A549 treated with CpdA at 1 μM for 4 hours (cell line): ENCODE measurements at places on chromosomes 5 and 9. TPM values are rescaled to one million over a fixed set of nuclear protein-coding genes. Genes with fewer than 3 reads are reported as not detected.

Gene HEXB
- total RNA-seq, result 120 to 126 TPM (median 125 TPM) in 5 replicates

Gene SLC25A2
- not detected in 5 replicates for total RNA-seq

Gene SPAAR
- total RNA-seq, result not detected in 5 replicates

Gene GRM6
- total RNA-seq, result not detected in 5 replicates

Gene PCDHGA6
- total RNA-seq, result 0.13 to 0.28 TPM (median 0.22 TPM) in 5 replicates

Gene SV2C
- not detected in 5 replicates for total RNA-seq

Gene COL23A1
- total RNA-seq, result not detected in 5 replicates

Gene PRRX2
- 2.8 to 7.2 TPM (median 6.5 TPM) in 5 replicates for total RNA-seq

Gene FOXE1
- 3.4 to 4.2 TPM (median 3.8 TPM) in 5 replicates for total RNA-seq

Gene ADAMTS16
- 1.5 to 1.7 TPM (median 1.7 TPM) in 5 replicates for total RNA-seq

Gene IFNA13
- total RNA-seq, result not detected in 5 replicates

Gene TRIM52
- 6.0 to 8.3 TPM (median 6.6 TPM) in 5 replicates for total RNA-seq

Gene ANKRD31
- total RNA-seq, result 0.03 to 0.12 TPM (median 0.07 TPM) in 5 replicates

Gene PCDHB2
- 2.7 to 5.4 TPM (median 3.7 TPM) in 5 replicates for total RNA-seq

Gene ZNF346
- total RNA-seq, result 10.1 to 13.0 TPM (median 11.9 TPM) in 5 replicates

Gene ABL1
- total RNA-seq, result 40.4 to 54.3 TPM (median 49.3 TPM) in 5 replicates

Gene TMEM232
- total RNA-seq, result 0.10 to 0.35 TPM (median 0.31 TPM) in 3 of 5 replicates, not detected in the others

Gene CAAP1
- 15.5 to 24.1 TPM (median 16.1 TPM) in 5 replicates for total RNA-seq

Gene GABRA6
- total RNA-seq, result not detected in 5 replicates

Gene SLC1A3
- total RNA-seq, result not detected in 5 replicates

Gene IFNE
- total RNA-seq, result 1.6 to 3.3 TPM (median 2.3 TPM) in 5 replicates

Gene ACO1
- total RNA-seq, result 30.0 to 31.6 TPM (median 31.1 TPM) in 5 replicates

Gene NMUR2
- 0.03 to 0.06 TPM (median 0.06 TPM) in 3 of 5 replicates, not detected in the others for total RNA-seq

Gene PCDHB8
- 0.24 to 0.42 TPM (median 0.37 TPM) in 5 replicates for total RNA-seq

Gene RPS23
- total RNA-seq, result 3,345 to 4,989 TPM (median 3,602 TPM) in 5 replicates

Gene PCDHAC1
- 1.1 to 1.4 TPM (median 1.2 TPM) in 5 replicates for total RNA-seq

Gene NAIP
- 0.51 to 0.63 TPM (median 0.52 TPM) in 5 replicates for total RNA-seq

Gene EXOSC3
- 73.8 to 95.9 TPM (median 91.4 TPM) in 5 replicates for total RNA-seq

Gene CLIC3
- 1.7 to 4.0 TPM (median 3.5 TPM) in 5 replicates for total RNA-seq

Gene FOXD1
- 13.1 to 19.3 TPM (median 17.6 TPM) in 5 replicates for total RNA-seq
